ENCODE measurements at places on chromosomes 4 and X.

- no peak for DNase-seq
Observed at GRCh38 chr4:98565681-98566301, 92.6 kb downstream of the TSPAN5 start.

GRCh38 chr4:164058776-164059445 lies 564.4 kb downstream of the TMA16 start:
- no peak for DNase-seq

DNA sequence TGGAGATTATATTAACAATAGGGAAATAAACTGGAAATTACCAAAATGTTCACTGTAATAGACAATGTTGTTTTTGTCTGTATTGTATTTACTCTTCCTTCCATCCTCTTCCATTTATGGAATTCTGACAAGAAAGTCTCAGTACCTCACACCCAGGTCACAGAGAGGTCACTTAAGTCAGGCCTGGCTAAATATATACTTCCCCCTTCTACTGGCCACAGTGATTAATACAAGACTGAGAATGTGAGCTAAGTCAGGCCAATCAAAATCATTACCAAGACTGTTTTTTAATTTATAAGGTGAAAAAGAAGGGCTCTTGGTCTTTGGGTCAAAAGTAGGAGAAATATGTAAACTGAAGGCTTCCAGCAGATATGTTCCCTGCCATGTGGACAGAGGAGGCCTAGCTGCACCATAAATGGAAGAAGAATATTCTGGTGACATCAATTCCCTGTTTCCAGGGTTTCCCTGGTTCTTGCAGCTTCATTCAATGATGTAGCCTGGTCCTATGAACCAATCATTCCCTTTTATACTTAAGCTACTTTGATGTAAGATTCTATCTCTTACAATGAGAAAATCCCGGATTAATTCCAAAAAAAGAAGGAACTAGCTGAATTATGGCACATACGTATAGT lies 64.3 kb downstream of the LRBA start:
- DNase-seq: no peak

DNA sequence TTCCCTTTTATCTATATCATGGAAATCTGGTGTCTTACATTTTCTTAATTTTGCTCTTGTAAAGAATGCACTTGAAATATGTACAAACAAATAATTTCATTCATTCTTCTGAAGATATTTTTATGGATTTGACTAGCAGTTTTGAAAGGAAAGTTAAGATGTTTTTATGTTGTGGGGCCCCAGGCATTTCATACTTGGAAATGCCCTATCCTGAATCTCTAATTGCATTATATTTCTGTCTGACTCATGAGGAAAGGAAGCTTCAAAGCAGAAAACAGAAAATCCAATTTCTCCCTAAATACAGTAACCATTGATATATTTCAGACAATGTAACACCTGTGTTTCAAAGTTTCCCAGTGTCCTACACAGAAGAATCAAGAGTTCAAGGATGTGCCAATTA lies 73.2 kb upstream of the NPNT start:
- no peak for DNase-seq

GRCh38 chr4:61342061-61342460 lies 141.9 kb downstream of the ADGRL3 start:
- no peak for DNase-seq

DNA sequence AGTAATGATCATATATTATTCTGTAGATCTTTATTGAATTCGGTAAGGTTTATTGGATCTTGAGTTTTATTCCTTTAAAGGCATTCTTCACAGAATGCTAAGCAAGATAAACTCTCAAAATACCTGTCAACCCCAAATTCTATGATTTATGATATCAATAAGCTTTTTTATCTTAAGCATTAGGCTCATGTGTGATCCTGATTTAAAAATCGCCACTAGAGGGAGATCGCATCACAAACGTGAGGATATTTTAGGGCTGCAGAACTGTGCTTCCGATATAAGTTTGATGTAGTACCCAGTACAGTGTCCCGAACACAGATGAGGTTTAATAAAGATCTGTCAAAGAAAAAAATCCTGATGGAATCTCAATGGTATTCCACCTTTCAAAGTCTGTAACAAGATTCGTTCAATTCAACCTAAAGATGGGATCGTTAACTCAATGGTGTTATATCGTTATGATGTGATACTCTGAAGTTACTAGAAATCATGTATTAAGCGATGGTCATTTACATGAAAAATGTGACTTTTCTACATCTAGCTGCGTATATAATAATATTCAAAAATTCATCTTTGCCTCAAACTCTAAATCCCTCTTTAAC lies 169.0 kb downstream of the CORIN start:
- peak; percentile 34 for DNase-seq

DNA sequence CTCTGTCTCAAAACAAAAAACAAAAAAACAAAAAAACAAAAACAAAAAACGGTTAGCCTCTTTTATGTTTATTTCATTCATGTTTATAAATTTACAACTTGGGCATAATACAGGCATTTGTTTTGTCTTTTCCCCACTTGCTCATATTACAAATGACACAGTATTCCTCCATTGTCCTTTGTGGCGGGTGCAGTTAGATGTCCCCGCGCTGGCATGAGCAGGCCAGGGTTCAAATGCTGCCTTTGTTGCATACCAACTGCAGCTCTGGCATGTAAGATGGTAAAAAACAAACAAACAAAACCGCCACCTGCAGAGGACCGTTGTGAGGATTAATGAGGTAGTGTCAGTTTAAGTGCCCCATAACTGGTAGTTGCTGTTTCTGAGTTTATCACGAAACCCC lies 16.1 kb upstream of the HPF1 start:
- DNase-seq: no peak

GRCh38 chr4:33930497-33930896 lies 2313.8 kb downstream of the ARAP2 start:
- DNase-seq: no peak

- DNase-seq: no peak
Observed at GRCh38 chrX:8711401-8711800, 20.5 kb downstream of the ANOS1 start.

DNA sequence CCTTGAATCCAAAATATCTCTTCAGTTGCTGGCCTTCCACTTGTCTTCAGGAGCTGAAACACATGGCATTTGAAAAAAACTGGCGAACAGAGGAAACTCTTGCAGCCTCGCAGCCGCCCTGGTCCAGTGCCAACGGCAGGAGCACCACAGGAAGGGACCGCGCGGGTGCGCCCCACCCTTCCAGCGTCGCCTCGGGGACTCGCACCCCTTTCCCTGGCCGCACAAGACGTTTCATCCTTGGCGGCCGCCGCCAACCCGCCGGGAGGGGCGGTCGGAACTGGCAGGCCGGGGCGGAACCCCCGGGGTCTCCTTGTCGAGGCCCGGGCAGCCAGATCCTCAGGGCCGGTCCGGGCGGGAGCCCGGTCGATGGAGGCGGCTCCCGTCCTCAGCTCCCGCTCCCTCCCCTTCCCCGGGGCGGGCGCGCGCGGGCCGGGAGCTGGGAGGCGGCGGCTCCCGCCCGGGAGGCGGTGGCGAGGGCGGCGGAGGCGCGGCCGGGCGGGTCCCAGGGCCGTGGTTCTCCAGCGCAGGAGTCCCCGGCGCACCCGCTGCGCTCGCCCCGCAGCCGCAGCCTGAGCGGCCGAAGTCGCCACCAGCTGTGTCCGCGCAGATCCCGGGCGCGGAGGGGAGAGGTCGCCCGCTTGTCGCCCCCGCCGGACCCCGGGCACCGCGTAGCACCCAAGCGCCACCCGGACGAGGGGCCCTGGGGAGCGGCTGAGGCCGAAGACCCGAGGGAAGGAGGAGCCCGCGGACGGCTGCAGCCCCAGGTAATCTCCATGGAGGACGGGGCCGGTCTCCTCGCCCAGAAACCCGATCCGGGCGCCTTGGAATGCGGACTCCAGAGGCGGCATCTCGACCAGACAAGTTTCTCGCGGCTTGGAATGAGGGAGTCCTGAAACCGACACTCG lies 886 bp upstream of the NDST3 start:
- peak; percentile 37 for DNase-seq

DNA sequence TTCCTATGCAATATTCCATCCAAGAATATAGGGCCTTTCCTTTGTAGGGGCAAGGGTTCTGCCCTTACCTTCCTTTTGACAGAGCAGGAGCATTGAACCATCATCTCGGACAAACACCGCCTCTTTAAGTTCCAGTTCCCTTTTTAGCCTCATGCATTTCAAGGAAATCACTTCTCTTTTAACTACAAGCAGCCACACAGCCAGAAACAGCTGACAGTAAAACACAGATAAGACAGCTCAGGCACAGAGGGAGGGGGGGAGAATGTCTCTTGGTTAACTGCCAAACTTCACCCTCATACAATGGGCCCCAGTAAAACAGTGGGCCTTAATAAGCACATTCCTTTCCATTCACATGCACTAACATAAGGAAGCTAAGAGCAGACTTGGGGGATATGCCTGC lies 648.3 kb downstream of the GABRG1 start:
- DNase-seq: no peak

- DNase-seq: peak; percentile 85
Observed at GRCh38 chr4:73676861-73677323, 56.7 kb upstream of the RASSF6 start.

DNA sequence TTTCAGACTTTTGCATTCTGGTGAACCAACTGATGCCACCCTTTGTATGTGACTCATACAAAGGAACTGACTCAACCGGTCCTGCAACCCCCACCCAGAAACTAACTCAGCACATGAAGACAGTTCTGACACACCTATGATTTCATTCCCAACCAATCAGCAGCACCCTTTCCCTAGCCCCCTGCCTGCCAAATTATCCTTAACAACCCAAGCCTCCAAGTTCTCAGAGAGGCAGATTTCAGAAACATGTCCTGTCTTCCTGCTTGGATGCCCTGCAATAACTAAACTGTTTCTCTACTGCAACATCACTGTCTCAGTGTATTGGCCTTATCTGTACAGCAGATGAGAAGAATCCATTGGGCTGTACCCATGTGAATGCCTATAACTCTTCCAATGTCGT lies 284.7 kb downstream of the CAMK2D start:
- peak; percentile 41 for DNase-seq

- DNase-seq: no peak
Observed at GRCh38 chr4:79645942-79646341, 237.9 kb upstream of the GK2 start.

GRCh38 chr4:162232349-162232748 lies 68.5 kb upstream of the FSTL5 start:
- DNase-seq: no peak
